T-cell (primary cell): ENCODE measurements at places on chromosomes 11 and 22. TPM values are rescaled to one million over a fixed set of nuclear protein-coding genes. Genes with fewer than 3 reads are reported as not detected.

The NCAM1 gene
- total RNA-seq = 1.1 TPM

The SAA2 gene
- not detected for total RNA-seq

The PLAAT4 gene
- total RNA-seq = 144 TPM

The C11orf42 gene
- not detected for total RNA-seq

The OR51F2 gene
- total RNA-seq = not detected

The RIMBP3C gene
- total RNA-seq = 2.8 TPM
